Stimulated activated naive CD4-positive, alpha-beta T cell treated with Interleukin-2 at 50 U/mL for 16 hours (primary cell): ENCODE measurements at places on chromosomes 16 and 17.

- no peak for DNase-seq
These were observed 7.7 kb upstream of the SLC38A8 start for GRCh38 chr16:84050316-84050715.

DNA sequence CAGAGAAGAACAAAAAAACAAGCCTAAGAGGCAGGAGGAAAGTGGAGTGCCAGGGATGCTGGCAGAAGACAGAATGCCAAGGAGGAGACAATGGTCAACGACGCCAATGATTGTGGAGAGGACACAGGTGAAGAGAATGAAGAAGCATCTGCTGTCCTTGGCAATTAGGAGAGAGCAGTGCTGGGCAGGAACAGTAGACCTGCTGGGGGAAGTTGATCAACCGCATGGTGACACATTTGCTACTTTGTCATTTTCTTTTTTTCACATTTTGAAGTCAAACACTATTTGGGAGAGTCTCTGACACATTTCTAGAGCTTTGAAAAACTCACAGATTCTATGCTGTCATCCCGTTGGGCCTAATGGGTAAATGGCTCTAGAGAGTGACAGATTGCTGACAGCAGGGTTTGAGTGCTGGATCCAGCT is 1.1 kb upstream of the PIK3R6 start:
- no peak for DNase-seq

GRCh38 chr17:81424151-81425017 is 29.1 kb downstream of the BAHCC1 start:
- no peak for DNase-seq

DNA sequence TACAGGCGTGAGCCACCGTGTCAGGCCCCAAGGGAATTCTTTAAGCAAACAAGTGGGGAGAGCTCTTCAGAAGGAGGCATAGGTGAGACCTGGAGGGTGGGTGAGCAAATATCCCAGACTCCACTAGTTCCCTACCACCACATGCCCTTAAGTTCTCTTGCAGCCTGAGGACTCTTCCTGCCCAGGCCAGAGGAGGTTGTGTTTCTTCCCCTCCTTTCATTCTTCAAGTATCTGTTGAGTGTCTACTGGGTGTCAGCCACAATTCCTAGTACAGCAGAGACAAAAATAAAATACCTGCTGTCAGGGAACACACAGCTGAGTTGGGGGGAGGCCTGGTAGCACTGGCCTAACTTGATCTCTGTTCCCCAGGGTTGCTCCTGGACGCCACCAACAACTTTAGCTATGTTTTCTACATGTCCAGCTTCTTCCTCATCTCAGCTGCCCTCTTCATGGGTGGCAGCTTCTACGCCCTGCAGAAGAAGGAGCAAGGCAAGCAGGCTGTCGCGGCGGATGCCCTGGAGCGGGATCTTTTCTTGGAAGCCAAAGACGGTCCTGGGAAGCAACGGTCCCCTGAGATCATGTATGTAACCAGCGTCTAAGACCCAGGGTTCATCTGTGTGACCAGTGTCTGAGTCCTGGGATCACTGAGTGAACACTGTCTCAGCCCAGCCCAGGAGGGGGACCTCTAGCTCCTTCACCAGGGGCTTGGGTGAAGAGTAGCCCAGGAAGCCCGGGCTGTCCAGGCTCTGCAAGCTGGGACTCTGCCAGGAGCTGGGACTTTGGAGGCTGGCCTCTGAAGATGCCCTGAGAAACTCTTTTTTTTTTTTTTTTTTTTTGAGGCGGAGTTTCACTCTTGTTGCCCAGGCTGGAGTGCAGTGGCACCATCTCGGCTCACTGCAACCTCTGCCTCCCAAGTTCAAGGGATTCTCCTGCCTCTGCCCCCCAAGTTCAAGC is 5.9 kb upstream of the ARMC7 start:
- no peak for DNase-seq

GRCh38 chr17:43548689-43549379 is 2.7 kb upstream of the ETV4 start:
- no peak for DNase-seq

- DNase-seq = no peak
These were observed 202.6 kb downstream of the CYLD start for GRCh38 chr16:50944436-50944835.

DNA sequence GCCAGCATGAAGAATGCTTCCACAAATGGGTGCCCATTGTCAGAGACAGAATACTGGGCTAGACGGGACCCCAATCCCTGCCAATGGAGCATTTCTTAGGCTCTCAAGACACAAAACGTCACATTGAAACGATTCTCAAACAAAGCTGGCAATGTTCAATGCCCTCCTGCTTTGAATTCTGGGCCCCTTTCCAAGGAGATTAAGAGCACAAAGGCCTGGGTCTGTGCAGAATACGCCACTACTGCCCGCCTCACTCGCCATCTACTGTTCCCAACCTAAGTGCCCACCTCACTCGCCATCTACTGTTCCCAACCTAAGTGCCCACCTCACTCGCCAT is 9.7 kb downstream of the CFAP20 start:
- DNase-seq = no peak

GRCh38 chr17:57108671-57109392 is 23.8 kb downstream of the AKAP1 start:
- no peak for DNase-seq

GRCh38 chr17:31880311-31880710 is 21.2 kb downstream of the UTP6 start:
- no peak for DNase-seq

DNA sequence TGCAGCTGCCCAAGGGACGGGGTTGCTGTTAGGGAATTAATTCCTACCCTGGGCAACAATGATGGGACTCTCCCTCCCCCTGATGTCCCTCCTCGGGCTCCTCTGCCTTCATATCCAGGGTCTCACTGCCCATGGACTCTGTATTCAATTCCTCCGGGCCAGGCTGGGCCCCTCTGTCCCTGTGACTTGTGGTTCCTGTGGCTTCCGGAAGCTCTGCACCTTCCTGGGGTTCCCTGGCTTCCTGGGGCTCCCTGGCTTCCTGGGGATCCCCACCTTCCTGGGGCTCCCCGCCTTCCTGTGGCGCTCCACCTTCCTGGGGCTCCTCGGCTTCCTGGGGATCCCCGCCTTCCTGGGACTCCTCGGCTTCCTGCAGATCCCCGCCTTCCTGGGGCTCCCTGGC is 35.2 kb downstream of the SRL start:
- no peak for DNase-seq

DNA sequence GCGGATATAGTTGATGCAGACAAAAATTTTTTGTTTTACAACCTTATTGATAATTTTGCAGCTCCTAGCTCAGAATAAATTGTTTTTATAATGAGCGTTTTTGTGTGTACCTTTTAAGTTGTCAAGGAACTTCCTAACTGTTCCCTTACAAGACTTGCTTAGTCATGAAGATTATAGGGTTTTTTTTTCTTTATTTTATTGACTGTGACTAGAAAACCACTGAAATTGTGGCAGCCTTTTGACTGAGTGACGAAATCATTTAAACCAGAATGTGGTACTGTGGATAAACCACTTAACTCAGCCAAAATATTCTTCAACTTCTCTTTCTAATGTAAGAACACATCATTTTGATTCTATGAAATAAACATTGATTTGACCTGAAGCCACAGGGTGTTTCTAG is 40.8 kb upstream of the VPS4A start:
- no peak for DNase-seq

DNA sequence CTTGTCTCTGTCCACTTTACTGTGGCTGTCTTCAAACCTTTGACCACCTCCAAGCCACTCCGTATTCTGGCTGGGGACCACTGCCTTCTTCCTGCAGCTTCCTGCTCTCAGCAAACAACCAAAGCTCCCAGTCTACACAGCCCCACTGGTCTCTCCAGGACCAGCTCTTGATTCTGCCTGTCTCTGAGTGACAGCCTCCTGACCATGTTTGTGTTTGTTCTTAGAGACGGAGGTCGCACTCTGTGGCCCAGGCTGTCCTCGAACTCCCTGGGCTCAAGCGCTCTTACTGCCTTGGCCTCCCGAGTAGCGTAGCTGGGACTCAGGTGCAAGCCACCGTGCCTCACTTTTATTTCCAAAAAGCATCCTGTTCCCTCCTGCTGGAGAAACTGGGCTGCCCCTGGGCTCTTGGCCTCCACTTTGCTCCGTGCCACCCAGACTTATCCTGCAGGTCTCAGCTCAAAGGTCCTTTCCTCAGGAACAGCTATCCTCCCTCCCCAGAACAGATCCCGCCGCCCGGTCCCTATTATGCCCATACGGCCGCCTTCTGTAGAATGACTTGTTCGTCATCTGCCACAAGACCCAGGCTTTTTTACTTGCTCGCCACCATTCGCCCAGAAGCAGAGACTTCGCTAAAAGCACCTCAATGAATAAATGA is 9.1 kb downstream of the MNT start:
- no peak for DNase-seq

- no peak for DNase-seq
These were observed 24.3 kb upstream of the MGAT5B start for GRCh38 chr17:76843703-76844484.

- no peak for DNase-seq
These were observed 96.6 kb downstream of the LYRM1 start for GRCh38 chr16:20997147-20997546.

DNA sequence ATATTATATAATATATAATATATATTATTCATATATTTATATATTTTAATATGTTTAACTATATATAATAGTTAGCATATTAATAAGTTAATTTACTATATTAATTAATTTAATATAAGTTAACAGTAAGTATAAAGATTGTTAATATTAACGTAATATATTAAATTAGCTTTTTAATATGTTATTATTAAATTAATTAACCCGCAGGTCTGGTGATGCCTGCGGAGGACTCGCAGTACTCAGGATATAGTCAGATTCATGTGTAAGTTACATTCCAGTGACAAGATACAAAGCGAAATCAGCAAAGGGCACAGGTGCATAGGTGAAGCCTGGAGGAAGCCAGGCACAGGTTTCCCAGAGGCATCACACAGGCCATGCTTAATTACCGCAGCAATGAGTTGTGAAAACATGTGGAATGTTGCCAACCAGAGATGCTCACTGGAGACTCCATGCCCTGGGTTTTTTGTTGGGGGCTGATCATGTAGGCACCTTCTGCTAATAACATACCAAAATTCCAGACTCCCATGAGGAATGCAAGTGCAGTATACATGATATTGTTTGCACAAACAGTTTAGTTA is 130.4 kb upstream of the MPHOSPH6 start:
- DNase-seq = no peak

DNA sequence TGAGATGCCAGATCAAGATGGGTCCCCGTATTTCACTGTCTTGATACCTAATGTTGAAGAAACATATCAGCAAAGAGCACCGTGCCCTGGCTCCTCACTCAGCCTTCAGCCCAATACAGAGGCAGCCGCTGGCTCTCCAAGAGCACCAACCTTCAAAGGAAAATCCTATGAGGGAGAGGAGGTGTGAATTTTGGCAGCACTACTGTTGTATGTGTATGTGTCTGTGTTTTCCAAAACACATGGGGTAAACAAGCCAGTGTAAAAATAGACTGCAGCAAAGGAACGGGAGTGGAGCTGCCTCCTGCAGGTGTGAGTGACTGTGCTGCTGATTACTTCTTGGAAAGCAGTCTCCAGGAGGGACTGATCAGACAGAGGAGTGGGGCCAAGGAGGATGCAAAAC is 194.0 kb upstream of the CDH5 start:
- no peak for DNase-seq

- DNase-seq = no peak
These were observed 140.6 kb downstream of the CDK5R1 start for GRCh38 chr17:32627239-32627996.

- peak; percentile 89 for DNase-seq
These were observed at the start of gene UQCRC2 for GRCh38 chr16:21952793-21953540. UQCRC2 (plus strand) TSS chr16:21953361; CDS start chr16:21953424, 63 bp downstream.

- no peak for DNase-seq
These were observed 148.0 kb upstream of the FOXF1 start for GRCh38 chr16:86362155-86362849.

DNA sequence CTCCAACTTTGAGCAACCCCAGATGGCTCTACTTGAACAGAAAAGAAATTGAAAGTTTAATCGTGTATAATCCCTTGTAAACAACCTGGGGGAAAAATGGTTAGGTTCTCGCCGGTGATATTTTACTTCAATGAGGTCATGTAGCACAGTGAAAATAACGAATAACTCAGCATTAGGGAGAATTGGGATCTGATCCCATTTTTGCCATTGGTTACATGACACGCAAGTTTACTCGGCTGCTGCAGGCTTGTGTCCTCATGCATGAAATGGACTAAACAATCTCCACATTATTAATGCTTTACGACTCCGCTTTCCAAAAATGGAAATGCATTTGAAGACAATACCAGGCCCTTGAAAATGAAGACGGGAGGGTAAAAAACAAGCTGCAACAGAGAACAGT is 45.5 kb upstream of the LRRC37A3 start:
- no peak for DNase-seq

DNA sequence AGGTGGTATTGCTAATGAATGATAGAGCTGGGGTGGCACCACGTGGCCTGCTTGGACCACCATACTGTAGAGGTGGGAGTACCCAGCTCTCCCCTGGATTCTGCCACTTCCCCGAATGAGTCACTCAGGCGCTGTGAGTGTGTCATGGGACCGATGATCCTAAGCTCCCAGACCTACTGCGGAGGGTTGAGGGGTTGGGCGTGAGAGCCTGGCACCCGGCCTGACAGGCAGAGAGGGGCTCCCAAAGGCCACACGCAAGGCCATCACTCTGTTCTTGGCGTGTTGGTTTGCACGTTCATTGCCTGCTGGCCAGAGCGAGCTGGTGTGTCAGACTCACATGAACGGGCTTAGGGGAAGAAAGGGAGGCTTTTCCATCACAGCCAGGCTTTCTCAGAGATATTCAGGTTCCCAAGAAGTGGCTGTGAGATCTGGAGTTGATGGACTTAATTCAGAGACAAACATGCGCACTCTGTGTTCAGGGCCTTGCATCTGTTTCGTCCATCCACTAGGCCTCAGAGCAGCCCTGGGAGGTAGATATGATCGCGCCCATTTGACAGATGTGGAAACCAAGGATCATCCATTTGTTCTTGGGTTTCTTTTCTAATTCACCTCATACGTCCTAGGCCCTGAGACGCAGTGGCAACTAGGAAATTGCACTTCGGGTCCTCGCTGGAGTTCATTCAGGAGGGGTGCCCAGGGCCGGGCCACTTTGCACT is 41.4 kb downstream of the CMIP start:
- no peak for DNase-seq

GRCh38 chr16:28538733-28539596 is at the start of gene NUPR1:
NUPR1 (minus strand) TSS chr16:28538974; CDS start chr16:28538907, 67 bp downstream.
- no peak for DNase-seq

DNA sequence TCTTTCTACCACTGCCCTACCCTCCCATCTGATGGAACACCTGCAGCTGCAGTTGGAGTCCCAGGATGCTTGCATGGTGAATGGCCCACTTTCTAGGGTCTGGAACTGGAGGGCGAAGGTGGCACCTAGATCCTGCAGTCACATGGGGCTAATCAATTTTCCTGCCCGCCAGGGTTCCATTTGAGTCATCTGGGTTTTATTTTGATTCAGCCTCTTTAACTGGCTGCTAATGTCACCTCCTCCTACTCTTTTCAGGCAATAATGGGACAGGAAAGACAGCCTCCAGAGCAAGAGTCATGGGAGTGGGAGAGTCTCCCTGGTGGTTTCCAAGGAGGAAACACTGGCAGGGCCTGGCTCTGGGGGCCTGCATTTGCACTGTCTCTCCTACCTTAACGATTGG is 3.8 kb upstream of the TBKBP1 start:
- no peak for DNase-seq
